Stimulated activated CD4-positive, alpha-beta T cell treated with anti-CD3 and anti-CD28 coated beads, TNF-alpha, amount 100 ng/mL, for 24 hours (primary cell): ENCODE measurements at places on chromosomes 1 and 21.

GRCh38 chr1:209051570-209051969 is 531.9 kb upstream of the CAMK1G start:
- no peak for DNase-seq

DNA sequence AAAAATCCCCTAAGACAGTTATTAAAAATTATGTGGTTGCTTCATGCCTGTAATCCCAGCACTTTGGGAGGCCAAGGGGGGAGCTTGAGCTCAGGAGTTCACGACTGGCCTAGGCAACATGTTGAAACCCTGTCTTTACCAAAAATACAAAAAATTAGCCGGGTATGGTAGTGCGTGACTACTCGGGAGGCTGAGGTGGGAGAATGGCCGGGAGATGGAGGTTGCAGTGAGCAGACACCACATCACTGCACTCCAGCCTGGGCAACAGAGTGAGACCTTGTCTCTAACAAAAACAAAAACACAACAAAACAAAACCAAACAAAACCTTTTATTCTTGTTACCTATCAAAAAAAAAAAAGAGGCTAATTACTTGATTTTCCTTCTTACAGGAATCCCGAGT is 2.1 kb downstream of the ELK4 start:
- no peak for DNase-seq

DNA sequence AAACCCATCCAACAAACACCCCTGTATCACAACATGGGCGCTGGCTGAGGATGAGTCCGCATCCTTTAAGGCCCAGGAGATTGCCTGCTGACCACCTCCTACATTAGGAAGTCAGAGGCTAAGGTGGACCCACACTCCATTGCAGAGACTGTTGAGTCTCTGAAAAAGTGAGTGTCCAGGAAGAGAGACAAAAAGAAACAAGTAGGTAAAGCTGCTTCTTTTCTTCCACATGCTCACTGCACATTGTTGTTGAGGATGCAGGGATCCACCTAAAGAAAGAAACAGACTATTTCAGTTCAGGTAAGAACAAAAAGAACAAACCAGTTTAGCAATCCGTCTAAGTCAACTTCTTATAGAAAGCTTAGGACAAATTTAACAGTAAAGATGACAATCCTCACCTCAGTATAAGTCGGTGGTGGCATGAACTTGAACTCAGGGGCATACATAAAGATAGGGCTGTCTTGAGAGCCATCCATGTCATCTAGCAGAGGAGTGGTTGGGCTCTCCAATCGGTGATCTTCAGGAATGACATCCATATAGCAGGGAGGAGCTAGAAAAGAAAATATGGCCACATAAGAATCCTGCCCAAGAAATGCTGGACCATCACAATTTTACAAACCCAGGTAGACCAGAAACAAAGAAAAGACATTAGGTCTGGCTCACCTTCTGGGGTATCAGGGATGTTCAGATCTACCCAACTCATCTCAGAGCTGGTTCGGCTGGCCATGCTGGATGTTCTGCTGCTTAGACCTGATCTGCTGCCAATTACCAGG is 2.6 kb downstream of the TXNIP start:
- no peak for DNase-seq

DNA sequence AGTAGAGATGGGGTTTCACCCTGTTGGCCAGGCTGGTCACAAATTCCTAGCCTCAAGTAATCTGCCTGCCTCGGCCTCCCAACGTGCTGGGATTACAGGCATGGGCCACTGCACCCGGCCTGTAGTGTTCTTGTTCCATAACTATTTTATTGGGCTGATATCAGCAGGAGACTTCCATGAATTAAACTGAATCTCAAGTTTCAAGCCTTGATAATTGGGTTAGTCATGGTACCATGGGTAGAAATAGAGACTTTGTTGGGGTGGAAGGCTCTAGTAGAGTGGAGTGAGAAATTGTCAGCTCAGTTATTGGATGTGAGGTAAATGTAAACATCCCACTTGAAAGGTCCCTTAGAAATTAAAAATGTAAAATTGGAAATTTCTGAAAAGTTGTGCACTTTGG is 419.1 kb downstream of the ADGRL2 start:
- no peak for DNase-seq

DNA sequence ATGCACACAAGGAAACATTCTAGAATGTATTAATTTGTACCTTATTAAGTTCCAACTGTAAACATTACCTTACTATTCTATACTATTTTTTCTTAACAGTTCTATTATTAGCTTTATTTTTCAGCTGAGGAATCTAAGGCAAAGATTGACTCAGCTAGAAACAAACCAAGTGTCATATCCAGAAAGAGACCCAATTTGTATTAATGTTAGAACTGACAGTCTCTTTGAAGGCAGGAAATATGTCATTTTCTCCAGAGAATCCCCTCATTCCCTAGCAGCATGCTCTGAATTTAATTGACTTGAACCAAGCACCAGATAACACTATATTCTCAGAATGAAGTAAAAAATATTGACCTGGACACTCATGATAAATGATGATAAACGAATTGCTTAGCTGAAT is 81.4 kb upstream of the PLPPR5 start:
- no peak for DNase-seq

DNA sequence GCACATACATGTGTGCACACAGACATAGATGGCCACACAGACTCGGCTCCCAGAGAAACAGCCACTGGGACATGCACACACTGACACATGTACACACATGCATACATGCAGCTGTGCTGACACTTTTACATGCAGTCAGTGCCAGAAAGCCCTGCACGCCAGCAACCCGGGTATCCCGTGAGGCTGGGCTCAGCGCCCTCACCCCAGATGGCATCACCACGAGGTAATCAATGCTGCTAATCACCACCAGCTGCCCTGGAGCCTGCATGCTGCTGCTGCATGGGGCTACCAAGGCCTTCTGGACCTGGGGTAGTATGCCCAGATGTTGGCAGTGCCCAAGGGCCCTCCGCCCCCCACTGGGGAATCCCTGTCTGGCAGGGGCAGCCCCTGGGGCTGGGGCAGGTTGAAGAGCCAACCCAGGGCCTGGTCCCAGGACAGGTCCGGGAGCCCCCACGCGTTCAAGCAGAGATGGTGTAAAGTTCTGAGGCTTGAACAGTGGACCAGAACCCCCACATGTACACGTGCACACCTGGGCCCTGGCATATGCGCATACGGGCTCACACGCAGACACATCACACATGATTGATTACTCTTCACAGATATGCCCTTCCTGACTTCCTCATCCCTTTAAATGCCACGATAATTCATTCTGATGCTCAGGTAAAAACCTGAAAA is 2.7 kb upstream of the COL16A1 start:
- no peak for DNase-seq

GRCh38 chr1:107442551-107442950 is 301.7 kb downstream of the NTNG1 start:
- DNase-seq, result no peak

- no peak for DNase-seq
These were observed 68.3 kb downstream of the CLIC6 start for GRCh38 chr21:34737115-34737514.

DNA sequence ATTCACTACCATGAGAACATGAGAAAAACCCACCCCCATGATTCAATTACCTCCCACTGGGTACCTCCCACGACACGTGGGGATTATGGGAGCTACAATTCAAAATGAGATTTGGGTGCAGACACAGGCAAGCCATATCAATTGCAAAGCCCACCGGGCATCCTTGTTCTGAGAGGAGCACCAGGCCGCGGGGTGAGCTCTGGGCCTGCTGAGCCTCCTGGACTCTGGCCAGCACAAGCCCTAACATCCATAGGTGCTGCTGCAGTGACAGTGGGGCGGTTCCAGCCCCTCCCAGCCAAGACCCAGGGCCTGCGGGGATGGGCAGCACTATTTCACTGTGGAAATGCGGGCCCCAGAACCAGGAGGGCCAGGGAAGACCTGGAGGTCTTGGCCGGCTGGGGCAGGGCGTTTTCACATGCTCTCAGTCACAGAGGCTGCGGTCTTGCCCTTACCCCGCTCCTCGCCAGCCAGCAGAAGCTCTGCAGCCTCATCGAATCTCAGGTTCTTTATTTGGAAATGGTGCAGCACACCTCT is 103.8 kb downstream of the PCBP3 start:
- DNase-seq, result no peak
